ENCODE measurements at places on chromosomes 4 and X. TPM values are rescaled to one million over a fixed set of nuclear protein-coding genes. Genes with fewer than 3 reads are reported as not detected.

PPEF1 gene
- total RNA-seq: not detected

GYG2 gene
- not detected for total RNA-seq

BBS12 gene
- total RNA-seq: 1.8 TPM

MID1 gene
- 0.23 TPM for total RNA-seq

PABPC1L2B gene
- not detected for total RNA-seq

MAGEA4 gene
- not detected for total RNA-seq

RADX gene
- total RNA-seq: 8.0 TPM

CPE gene
- 0.16 TPM for total RNA-seq

COX7B2 gene
- not detected for total RNA-seq

ALAS2 gene
- total RNA-seq: not detected

HEPH gene
- total RNA-seq: 0.18 TPM

FGFBP2 gene
- total RNA-seq: 1.1 TPM

AREG gene
- not detected for total RNA-seq

SMARCAD1 gene
- total RNA-seq: 34.7 TPM

HMGN5 gene
- total RNA-seq: 2.3 TPM

TMEM35A gene
- total RNA-seq: not detected

ZNF711 gene
- 0.55 TPM for total RNA-seq

All from T-helper 2 cell treated with Interferon-gamma antibody and Interleukin-4, amounts not matched to agents 100 ng/mL and 5 ng/mL, for 36 hours (primary cell).